Stimulated activated CD8-positive, alpha-beta memory T cell treated with anti-CD3 and anti-CD28 coated beads, Interleukin-7, amount 100 ng/mL, for 48 hours (primary cell): ENCODE measurements at places on chromosomes 16 and 17.

- DNase-seq: no peak
Measured at GRCh38 chr17:51224402-51225262, 35.2 kb downstream of the MBTD1 start.

GRCh38 chr16:3235856-3236669 lies 1.1 kb upstream of the ZNF200 start:
- DNase-seq: no peak

GRCh38 chr17:75835654-75835987 lies 8.6 kb downstream of the UNC13D start:
- no peak for DNase-seq

GRCh38 chr16:84242839-84243238 lies 3.0 kb upstream of the KCNG4 start:
- DNase-seq: no peak
